ENCODE measurements at places on chromosomes 3 and 15.

DNA sequence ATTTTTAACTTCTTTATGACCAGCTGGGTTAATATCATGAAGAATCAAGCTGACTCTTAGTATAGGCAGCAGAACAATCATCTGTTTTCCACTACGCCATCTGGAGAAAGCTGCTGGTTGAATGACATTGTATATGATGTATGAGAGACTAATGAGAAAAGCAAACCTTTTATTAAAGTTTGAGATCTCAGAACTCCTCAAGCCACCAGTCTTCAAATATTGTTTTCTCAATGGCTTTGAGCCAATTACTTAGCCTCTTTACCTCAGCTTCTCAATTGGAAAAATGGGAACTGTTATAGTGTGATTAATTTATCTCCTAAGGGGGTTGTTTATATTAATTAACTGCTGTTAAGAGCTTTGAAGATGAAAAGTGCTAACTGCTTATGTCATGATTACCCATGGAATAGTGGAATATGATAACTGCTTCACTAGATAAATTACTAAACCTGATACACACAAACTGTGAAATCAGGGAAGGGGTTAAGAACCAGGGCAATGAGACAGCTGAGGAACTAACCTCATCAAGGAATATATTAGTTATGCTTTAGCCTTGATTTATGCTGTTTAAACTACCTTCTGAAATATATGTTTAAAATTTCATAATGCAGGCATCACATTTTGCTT, 330.1 kb downstream of the SOX2 start:
- DNase-seq, result no peak

GRCh38 chr3:168914662-168915061, 748.9 kb downstream of the MECOM start:
- DNase-seq, result no peak

DNA sequence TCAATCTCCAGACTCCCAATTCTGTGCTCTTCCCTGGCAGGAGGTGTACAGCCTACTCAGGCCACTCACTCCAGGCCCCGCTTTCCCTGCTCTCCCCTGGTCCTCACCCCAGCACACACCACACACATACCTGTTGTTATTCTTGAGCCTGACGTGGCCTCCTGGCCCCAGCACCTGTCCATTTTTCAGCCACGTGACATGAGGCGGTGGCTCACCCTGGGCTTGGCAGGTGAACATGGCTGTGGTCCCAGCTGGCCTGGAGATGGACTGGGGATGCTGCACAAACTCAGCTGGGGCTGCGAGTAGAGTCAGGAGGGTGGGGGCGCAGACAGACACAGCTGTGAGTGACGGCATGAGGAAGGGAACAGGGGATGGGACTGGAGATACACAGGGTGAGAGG, 27.3 kb downstream of the RNU5B-1 start:
- DNase-seq, result no peak

DNA sequence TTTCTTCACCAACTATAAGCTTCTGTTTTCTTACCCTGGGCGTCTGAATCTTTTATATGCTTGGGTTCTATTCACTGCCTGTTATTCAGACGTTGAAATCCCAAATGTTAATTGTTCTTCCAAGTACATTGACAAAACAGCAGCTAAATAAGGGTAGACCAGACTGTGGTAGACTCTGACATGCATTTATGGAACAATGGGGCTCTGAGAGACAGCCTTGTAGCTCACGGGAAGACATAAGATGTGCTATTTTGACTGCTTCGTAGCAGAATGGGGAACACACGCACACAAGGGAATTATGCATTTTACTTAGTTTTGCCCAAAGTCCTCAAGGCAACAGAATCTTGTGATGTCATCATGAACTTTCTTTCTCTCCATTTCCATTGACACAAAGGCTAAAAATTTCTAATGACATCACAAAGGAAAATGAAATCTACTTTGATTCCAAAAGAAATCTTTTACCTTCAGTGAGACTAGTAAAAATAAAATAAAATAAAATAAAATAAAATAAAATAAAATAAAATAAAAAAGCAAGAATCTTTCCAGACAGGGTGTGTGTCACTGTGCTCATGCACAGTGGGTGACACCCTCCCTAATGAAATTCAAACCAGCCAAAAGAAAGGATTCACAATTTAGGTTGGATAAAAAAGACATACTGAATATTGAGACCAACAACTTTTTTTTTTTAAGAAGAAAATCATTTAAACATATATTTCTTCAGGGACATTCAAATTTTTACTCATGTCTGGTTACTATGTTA, 346.6 kb downstream of the ZBTB20 start:
- no peak for DNase-seq

GRCh38 chr15:49085696-49086459, 39.6 kb upstream of the SECISBP2L start:
- no peak for DNase-seq

DNA sequence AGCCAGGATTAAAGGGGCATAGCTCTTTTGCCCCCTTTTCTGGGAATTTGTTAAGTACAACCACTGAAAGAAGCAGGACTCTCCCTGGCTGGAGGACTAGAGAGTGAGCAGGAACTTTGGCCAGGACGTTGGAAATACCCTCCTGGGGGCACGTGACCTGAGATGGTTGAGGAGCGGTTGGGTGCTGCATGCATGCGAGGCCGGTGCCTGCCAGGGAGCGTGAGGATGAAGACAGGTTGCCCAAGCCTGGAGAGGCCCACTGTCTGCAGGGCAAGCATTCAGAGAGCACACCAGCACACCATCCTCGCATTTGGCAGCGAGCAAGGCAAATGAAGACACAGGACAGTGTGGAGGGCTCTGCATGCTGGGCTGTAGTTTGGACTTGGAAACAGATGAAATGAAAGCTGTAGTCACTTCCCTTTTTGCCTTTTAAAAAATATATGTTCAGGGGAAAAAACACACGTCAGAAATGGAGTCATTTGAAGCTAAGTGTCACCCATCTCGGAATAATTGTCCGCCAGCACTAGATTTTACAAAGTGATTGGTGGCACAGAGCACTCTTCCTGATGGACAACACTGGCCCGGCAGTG, 217.6 kb downstream of the SLCO3A1 start:
- no peak for DNase-seq

DNA sequence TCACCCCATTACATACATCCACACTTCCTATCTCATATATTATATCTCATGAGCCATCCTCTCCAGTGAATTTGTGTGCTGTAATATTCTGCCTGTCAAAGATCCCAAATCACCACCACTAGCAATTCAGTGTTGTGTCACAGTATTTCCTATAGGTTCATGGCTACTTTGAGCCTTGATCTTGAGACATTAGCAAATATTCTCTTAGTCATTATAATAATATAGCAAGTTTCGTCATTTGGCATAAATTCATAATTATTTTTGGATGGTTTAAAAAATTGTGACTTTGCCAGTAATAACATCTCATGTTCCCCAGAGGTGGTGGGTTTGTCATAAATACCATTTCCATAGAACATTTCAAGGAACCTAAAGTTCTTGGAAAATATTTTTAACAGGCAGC, 47.7 kb downstream of the CMSS1 start:
- no peak for DNase-seq

- DNase-seq, result no peak
Measured at GRCh38 chr3:133394561-133395311, 5.1 kb upstream of the BFSP2 start.

DNA sequence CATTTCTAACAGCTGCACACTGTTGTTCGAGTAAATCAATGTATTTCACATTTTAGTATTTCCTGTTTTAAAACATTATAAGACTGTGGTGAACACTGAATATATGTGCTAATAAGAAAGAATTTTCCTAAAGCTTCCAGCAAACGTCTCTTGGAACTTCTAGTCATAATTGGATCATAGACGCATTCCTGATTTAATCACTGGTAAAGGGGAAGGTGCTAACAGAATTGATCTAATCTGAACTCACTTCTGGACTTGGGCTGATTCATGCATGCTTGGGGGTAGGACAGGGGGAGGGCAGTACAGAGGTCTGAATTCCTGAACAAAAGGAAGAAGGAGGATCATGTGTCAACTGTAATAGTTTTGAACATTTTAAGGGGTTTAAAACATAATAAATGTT, 7.3 kb upstream of the LEKR1 start:
- DNase-seq, result peak; percentile 23

DNA sequence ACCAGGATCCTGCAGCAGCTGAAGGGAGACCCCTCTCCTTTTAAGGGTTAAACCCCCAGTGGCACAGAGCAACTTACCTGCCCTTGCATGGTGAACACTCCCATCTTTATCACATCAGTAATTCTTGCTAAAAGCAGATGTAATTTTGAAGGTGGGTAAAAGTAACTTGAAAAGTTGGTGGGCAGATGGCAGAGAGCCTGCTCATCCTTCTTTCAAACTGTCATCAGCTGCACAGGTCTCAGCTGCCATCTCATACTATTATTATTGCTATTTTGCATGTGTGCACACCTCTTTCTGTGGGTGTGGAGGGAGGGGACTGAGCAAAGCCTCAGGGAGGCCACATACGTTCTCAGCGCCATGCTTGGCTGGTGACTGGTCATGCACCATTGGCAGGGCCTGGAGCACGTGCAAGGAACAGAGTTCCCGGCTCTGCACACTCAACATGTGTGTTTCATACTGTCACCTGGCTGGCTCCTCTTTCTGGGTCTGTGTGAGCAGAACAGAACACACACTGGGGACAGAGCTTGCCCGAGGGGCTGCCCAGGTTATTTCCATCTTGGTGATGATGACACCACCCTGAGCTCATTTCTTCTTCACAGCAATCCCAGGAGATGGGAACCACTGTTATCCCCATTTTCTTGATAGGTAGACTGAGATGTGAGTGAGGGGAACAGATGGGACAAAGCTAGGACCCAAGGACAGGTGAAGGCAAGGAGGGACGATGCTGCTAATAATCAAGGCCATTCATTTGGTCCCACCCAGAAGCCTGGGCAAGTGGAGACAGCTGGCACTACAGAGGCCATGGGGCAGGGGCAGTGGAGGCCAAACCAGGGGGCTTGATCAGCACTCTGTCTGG, 95.8 kb upstream of the KLF13 start:
- DNase-seq, result no peak

GRCh38 chr3:120203016-120203415, 82.0 kb downstream of the GPR156 start:
- no peak for DNase-seq

Measured in SJCRH30 (cell line).